ENCODE measurements at places on chromosomes 4 and X.

GRCh38 chr4:40305328-40306170 lies 29.6 kb upstream of the CHRNA9 start:
- DNase-seq = peak; percentile 52

DNA sequence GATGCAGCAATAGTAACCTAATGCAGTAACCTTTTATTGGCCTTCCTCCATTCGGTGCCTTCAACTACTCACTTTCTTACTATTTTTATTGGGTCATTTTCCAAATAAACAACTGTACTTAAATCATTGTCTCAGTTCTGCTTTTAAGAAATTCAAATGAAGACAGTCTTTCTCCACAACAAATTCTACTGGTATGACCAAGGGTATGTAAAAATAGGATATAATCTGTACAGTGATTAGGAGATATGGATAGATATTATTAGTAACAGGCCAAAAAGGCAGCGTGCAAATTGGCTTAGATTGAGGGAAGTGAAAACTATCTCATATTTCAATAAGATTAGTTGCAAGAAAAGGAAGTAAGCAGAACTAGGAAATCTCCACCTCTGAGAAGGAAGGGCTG lies 177.4 kb upstream of the PPP1R2C start:
- DNase-seq = no peak

- no peak for DNase-seq
These were observed 61.7 kb upstream of the CAMK2D start for GRCh38 chr4:113823291-113823659.

GRCh38 chrX:13829983-13830382 lies 13.1 kb upstream of the GPM6B start:
- DNase-seq = no peak

DNA sequence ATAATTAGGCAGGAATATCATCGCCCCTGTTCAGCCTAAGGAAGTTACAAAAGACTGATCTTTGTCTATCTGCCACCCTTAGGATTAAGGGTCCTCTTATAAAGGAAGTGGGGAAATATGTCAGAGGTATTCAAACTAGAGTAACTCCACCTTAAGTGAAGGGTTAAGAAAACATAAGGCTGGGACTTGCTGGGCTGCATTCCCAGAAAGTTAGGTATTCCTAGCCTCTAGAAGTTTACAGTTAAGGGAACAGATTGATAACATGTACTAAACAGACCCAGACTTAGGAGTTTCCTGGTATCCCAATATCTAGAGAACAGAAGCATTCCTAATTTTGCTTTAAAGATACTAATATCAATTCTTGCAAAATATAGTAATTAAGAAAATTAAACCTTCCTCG lies 6.0 kb downstream of the CXCL2 start:
- DNase-seq = no peak

DNA sequence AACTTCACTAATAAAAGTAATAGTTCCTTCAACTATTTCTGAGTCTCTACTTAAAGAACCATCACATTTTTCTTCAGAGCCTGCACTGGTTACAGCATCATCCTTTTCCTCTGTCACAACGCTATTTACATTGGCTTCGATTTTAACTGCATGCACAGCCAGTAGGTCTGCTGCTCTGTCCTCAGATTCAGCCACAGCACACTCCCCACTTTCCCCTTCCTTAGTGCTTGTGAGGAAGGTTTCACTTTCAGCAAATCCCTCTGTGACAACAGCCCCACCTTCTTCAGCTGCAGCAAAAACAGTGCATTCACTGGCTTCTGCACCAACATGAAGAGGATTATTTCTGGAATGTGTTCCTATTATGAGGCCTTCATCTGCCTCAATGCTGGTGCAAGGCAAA lies 25.7 kb downstream of the BOD1L1 start:
- no peak for DNase-seq

DNA sequence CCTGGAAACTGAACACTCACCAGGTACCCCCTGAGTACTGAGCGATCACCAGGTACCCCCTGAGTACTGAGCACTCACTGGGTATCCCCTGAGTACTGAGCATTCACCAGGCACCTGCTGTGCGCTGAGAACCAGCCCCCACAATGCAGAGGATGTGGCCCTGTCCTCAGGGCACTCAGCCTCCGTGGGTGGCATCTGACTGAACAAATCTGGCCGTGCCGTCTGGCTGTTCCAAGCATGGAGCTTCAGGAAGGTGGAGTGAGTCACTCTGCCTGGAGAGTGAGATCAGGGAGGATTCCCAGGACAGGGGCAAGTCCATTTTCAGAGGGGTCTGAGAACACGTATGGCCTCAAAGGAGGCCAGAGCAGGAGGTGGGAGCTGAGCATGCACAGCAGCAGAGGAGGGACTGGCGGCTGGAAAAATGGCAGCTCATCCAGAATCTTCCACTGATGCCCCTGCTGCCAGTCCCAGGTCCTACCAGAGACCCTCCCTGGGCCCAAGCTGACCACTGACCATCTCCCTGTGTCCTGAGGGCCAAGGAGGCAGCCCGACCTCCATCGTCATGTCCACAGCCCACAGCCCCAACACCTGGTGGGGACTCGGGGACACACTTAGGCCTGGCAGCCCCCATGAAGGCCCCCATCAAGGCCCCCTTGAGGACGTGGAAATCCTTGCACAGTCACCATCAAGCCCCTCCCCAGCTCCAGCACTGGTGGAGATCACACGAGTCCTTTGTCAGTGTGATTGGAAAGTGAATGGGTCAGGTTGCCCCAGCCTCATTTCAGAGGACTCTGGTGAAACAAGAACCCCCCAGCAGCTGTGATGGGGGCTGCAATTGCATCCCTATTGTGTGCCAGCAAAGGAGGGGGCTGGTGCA lies 94.1 kb downstream of the HMX1 start:
- DNase-seq = no peak

DNA sequence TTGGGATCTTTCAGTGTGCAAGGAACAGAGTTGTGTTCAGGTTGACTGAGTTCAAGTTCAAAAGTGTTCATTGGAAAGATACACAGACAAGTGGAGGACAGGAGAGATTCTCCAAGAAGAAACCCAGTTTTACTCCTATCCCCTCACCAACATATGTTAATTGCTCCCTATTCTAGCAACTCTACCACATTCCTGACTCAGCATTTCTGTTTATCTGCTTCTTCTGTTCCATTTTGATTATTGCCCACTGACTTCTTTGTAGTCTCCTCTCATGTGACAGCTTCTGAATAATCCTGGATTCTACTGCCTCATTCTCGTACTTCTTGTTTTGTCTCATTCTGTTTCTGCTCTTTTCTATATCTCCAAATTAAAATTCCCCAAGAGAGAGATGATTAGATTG lies 15.8 kb upstream of the SPANXC start:
- no peak for DNase-seq

DNA sequence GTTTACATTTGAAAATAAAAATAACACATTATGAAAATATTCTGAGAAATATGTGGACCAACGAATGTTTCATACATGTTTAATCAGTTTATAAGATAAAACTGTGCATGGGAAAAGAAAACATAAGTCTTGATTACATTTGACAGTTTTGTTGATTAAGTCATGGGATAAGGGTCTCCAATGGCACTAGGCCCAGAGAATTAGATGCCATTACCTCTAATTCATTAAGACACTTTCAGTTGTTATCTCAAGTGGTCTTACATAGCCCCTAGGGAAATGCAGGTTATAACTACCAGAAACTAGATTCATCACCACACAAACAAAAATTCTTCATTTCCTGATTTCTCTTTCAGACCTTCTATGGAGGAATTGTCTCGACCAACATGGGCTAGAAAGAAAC lies 300.8 kb downstream of the PCDH7 start:
- no peak for DNase-seq

- DNase-seq = no peak
These were observed 22.5 kb downstream of the C4orf46 start for GRCh38 chr4:158649111-158649680.
